Placental pericyte (primary cell): ENCODE measurements at places on chromosomes 7 and 10. TPM values are rescaled to one million over a fixed set of nuclear protein-coding genes. Genes with fewer than 3 reads are reported as not detected.

The FAM25A gene
- not detected in 2 replicates for total RNA-seq

The BLNK gene
- not detected in 2 replicates for total RNA-seq

The NXPH1 gene
- total RNA-seq, result not detected in 2 replicates

The DLX5 gene
- not detected in 2 replicates for total RNA-seq

The SPDYE11 gene
- not detected in 2 replicates for total RNA-seq

The GRM8 gene
- total RNA-seq, result 0.29 TPM in 1 of 2 replicates, not detected in the other

The MYL10 gene
- not detected in 2 replicates for total RNA-seq

The RADIL gene
- 0.86 and 1.8 TPM in 2 replicates for total RNA-seq

The SYCE1 gene
- 8.3 and 9.7 TPM in 2 replicates for total RNA-seq

The RNF32 gene
- 0.14 and 0.66 TPM in 2 replicates for total RNA-seq

The SNX10 gene
- 0.22 and 0.72 TPM in 2 replicates for total RNA-seq

The ARHGAP22 gene
- total RNA-seq, result 7.0 and 140 TPM in 2 replicates

The GALNT17 gene
- 0.14 TPM in 1 of 2 replicates, not detected in the other for total RNA-seq

The RNF133 gene
- total RNA-seq, result 0.43 and 0.44 TPM in 2 replicates

The CYP3A4 gene
- not detected in 2 replicates for total RNA-seq

The SLIT1 gene
- 0.14 TPM in 1 of 2 replicates, not detected in the other for total RNA-seq

The ZCWPW1 gene
- total RNA-seq, result 0.43 and 0.88 TPM in 2 replicates

The PTEN gene
- 124 and 150 TPM in 2 replicates for total RNA-seq

The LLCFC1 gene
- not detected in 2 replicates for total RNA-seq

The PPA1 gene
- 139 and 256 TPM in 2 replicates for total RNA-seq

The COX15 gene
- total RNA-seq, result 33.7 and 39.7 TPM in 2 replicates

The HTR5A gene
- total RNA-seq, result not detected in 2 replicates

The FRMPD2 gene
- total RNA-seq, result not detected in 2 replicates

The PANK1 gene
- total RNA-seq, result 4.2 and 11.7 TPM in 2 replicates

The NOS3 gene
- 4.6 and 4.7 TPM in 2 replicates for total RNA-seq

The GRID2IP gene
- total RNA-seq, result not detected in 2 replicates

The CALML5 gene
- total RNA-seq, result not detected in 2 replicates

The TES gene
- total RNA-seq, result 92.1 and 139 TPM in 2 replicates

The PPP1R3C gene
- 27.6 and 105 TPM in 2 replicates for total RNA-seq

The C10orf62 gene
- not detected in 2 replicates for total RNA-seq

The OPN1SW gene
- total RNA-seq, result not detected in 2 replicates

The NODAL gene
- total RNA-seq, result not detected in 2 replicates

The BLVRA gene
- 23.2 and 36.1 TPM in 2 replicates for total RNA-seq
